Stimulated activated CD4-positive, alpha-beta T cell treated with anti-CD3 and anti-CD28 coated beads, Interleukin-1b, Interleukin-23, amount 100 ng/mL, for 24 hours (primary cell): ENCODE measurements at places on chromosomes 4 and X.

GRCh38 chr4:119290598-119290997, 31.3 kb downstream of the FABP2 start:
- no peak for DNase-seq

GRCh38 chr4:59729321-59729720, 1470.8 kb upstream of the ADGRL3 start:
- no peak for DNase-seq

GRCh38 chr4:112813790-112814189, 176.8 kb downstream of the LARP7 start:
- no peak for DNase-seq

DNA sequence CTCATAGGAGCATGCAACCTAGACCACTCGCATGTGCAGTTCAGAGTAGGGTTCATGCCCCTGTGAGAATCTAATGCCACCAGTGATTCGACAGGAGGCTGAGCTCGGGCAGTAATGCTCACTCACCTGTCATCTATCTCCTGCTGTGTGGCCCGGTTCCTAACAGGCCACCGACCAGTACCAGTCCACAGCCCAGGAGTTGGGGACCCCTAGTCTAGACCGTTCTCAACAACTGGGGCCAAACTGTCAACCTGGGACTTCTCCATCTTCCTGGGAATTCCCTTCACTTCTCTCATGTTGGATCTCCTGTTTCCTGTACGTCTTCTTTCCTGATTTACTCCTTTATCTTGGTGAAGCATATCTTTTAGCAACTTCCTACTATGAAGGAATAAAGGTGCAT, 79.4 kb upstream of the HELT start:
- no peak for DNase-seq

GRCh38 chr4:186449954-186450353, 105.4 kb downstream of the MTNR1A start:
- DNase-seq: no peak

DNA sequence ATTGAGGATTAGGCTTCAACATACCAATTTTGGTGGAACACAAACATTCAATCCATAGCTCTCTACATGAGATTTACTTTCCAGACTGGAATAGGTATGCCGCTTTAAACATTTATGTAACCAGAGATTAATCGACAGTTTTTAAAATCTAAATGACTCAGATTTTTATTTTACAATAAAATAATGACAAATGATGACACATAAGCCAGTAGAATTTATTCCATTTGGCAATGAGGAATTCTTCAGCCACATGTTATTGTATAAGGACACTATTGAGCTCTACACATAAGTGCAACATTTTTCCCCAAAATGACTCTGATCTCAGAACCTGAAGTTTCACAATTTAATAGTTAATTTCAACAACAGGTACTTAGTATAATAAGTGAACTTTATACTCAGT, 227.0 kb upstream of the PRPS2 start:
- DNase-seq: no peak

GRCh38 chrX:154990496-154990895, 32.0 kb downstream of the F8 start:
- no peak for DNase-seq

DNA sequence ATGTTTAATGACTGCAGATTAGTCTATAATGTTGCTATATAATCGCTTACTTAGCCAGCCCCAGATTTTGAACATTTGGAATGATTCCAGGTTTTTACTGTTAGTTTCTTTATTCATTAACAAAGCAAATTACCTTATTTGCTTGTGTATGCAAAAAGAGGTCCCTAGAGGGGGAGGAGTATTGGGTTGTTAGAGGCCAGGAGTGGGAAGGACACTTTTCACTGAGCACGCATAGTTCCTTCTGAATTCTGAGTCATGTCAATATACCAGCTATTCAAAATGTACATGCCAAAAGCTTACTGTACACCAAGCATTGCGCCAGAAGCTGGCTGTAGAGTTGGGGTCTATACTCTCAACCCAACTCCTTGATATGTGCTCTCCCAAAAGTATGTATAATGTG, 5.1 kb upstream of the DGAT2L6 start:
- no peak for DNase-seq

GRCh38 chr4:118173956-118174725, 139.9 kb downstream of the NDST3 start:
- no peak for DNase-seq

GRCh38 chr4:81314196-81314896, 99.3 kb upstream of the PRKG2 start:
- no peak for DNase-seq

DNA sequence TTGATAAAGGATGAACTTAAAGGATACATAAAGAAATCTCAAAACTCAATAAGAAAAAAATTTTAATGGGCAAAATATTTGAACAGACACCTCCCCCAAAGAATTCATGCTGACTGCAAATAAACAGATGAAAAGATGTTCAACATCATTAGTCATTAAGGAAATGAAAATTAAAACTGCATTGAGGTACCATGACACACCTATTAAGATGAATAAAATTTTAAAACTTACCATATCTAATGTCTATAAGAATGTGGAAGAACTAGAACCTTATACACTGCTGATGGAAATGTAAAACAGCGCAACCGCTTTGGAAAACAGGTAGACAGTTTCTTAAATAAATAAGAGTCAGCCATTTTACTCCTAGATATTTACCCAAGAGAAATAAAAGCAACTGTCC, 266.8 kb upstream of the TET2 start:
- no peak for DNase-seq

DNA sequence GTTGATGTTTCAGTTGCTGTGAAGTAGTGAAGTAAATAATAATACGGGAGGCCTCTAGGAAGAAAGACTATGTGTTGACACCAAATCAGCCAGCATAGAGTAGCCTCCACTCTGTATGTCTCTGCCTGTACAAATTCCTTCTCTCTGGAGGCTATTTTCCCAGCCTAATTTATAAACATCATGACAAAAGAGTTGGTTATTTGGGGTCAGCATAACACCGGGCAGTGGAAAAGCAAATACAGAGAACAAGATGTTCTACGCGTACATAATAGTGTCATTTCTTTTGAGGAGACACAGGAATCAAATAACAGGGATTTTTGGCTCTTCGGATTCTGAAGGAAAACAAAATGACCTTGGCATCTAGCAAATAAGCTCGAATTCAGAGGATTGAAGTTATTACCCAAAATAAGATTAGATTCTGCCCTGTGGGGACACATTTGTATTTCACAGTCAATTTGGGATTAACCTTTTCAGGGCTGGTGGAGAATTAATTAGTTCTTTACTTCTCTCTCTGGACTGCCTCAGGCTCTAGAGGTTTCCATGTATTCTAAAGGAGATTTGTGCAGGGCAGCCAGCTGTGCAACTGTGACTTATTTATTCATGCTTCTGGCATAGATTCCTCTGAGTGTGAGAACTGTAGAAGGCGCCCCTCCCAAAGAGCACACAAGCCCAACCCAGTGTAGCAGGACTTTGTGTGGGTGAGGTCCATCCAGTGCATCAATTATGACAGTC, 14.1 kb upstream of the SYTL4 start:
- DNase-seq: no peak

- no peak for DNase-seq
Observed at GRCh38 chr4:27720010-27720766, 859.5 kb downstream of the STIM2 start.

GRCh38 chr4:84878090-84878489, 88.4 kb downstream of the WDFY3 start:
- no peak for DNase-seq

- DNase-seq: no peak
Observed at GRCh38 chrX:11899091-11899490, 141.1 kb downstream of the MSL3 start.

- DNase-seq: no peak
Observed at GRCh38 chr4:103306870-103307375, 108.8 kb upstream of the CENPE start.

DNA sequence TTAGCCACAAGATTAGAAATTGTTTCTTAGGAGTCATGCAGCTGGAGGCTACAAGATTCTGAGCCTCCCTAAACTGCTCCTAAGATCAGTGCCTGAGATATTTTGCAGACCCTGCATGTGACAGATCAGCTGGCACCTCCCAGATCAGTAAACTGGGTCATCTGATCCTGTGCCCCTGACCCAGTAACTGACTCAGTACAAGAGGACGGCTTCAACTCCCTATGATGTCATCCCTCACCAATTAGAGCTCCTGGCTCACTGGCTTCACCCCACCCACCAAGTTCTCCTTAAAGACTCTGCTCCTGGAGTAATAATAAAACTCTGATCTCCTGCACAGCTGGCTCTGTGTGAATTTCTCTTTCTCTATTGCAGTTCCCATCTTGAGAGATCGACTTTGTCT, 45.4 kb upstream of the PNPLA4 start:
- DNase-seq: no peak

DNA sequence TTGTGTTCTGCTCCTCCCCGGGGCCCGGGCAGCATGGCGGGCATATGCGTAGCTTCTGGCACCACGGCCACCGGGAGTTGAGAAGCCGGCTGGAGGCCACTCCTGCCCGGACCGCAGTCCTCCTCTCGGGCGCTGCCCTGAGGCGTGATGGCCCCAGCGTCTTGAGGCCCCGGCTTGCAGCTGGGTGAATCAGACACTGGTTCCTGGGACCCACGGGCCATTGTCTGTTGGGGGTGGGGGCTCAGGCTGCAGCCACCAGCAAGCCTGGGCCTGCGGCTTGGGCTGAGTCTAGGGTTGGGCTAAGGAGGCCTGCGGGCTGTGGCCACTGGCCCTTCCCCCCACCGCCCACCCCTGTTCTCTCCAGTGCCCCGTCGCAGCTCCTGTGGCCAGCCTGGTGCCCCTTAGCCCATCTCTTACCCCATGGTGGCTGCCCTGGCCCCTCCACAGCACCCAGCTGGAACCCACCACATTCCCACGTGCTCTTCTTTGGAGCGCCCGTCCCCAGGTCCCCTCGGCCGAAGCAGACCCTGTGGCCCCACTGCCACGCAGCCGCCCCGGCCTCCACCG, 6.7 kb upstream of the UVSSA start:
- no peak for DNase-seq

DNA sequence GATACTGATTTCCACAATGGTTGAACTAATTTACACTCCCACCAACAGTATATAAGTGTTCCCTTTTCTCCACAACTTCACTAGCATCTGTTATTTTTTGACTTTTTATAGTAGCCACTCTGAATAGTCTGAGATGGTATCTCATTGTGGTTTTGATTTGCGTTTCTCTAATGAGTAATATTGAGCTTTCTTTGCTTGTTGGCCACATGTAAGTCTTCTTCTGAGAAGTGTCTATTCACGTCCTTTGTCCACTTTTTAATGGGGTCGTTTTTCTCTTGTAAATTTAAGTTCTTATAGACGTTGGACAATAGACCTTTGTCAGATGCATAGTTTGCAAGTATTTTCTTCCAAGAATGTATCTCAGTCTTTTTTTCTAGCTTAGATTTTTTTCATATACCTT, 10.0 kb downstream of the FBXW7 start:
- no peak for DNase-seq

DNA sequence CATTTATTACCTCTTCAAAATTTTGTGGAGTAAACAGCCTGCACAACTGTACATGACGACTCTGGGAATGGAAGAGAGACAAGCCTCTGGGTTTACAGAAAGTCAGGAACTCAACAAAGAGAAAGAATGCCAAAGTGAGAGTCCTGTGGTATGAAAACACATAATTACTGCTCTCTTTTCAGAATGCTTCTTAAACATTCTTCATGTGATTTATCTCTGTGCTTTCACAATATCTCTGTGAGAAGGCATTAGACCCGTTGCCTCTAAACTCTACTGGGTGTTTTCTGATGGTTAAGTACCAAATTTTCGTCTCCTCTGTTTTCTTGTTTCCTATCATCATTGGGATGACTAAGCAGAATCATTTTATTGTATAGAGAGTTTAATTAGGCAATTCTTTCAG, 966.6 kb upstream of the SLIT2 start:
- no peak for DNase-seq

DNA sequence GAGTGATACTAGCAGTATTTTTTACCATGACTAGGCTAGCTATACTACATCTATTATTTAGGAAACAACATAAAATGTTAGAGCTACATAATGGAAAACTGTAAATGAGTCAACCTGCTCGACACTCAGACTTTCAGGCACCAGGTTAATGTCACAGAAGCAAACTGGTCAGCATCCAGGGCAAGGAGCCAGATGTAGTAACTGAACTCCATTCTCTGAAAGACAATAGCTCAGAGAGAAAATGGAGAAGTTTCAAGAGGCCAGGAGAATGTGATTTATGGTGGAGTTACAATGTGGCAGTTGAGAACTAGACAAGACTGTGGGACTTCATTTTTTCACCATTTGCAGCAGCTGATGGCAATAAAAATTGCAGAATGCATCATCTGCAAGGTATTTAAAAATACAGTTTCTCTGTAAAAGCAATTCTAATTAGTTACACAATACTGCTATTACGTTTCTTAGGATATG, 342.7 kb upstream of the PABPC4L start:
- no peak for DNase-seq

DNA sequence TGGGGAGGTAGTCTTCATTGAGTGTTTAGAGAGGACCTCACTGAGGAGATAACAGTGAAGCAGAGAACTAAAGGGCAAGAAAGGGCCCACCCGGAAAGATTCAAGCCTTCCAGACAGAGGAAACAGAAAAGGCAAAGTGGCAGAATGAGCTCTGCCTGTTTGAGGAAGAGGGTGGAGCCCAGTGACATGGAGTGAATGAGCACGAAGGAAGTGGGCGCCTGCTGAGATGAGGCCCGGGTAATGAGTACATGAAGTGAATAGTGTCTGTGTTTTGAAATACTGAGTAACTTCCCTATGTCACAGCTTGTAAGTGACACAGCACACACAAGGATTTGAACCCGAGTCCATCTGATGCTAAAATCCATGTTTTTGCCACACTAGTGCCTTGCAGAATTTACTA, 32.5 kb upstream of the TLR2 start:
- peak; percentile 38 for DNase-seq

GRCh38 chr4:76752861-76753501, 145.0 kb downstream of the SOWAHB start:
- DNase-seq: no peak

DNA sequence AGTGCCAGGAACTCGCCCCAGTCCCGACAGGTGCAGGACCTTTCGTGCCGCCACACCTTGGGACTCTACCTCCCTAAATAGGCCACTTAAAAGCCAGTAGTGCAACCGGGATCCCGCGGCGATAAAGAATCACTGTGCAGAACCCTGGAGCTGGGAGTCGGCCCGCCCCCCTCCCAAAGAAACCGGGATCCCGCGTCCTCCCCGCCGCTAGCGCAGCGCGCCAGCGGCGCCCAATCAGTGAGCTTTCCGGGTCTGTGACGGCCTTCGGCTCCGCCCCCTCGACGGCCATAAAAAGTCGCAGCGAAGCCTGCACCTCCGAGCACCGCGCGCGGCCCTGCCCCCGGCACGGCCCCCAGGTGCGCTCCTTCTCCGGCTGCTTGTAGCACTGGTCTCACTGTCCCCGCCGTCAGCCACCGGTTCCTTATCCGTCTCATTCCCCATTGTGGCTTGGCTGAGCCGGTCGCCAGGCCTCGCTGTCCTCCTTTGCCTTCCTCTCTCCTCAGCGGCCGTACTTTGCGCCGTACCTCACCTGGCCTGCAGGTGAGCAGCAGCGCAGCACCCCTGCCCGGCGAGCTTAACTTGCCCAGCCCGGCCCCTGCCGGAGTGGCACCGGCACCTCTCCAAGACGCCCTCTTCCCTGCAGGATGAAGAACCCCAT, at the start of gene LRAT:
Gene LRAT, plus strand, starts transcription at position 318 of the 658 bp plus-strand sequence. Its CDS starts 327 bp downstream, at position 645.
- no peak for DNase-seq

GRCh38 chr4:89752932-89753598, 83.9 kb downstream of the SNCA start:
- DNase-seq: no peak
